WTC11 (cell line): ENCODE measurements at places on chromosomes 6 and 20. TPM values are rescaled to one million over a fixed set of nuclear protein-coding genes. Genes with fewer than 3 reads are reported as not detected.

GRCh38 chr6:79604583-79605037 lies 26.5 kb upstream of the SH3BGRL2 start:
- no peak overlapping the region for H3K4me3 ChIP-seq
- no peak for DNase-seq
- no peaks in the 10 kb centered on the region for H3K27me3 ChIP-seq
- H3K4me1 ChIP-seq = no peaks in the 10 kb centered on the region
- H3K27ac ChIP-seq = no peak overlapping the region
- H3K36me3 ChIP-seq = no peaks in the 10 kb centered on the region

CAGE1 gene
- 0.07 to 0.30 TPM (median 0.11 TPM) in 3 replicates for total RNA-seq

DNA sequence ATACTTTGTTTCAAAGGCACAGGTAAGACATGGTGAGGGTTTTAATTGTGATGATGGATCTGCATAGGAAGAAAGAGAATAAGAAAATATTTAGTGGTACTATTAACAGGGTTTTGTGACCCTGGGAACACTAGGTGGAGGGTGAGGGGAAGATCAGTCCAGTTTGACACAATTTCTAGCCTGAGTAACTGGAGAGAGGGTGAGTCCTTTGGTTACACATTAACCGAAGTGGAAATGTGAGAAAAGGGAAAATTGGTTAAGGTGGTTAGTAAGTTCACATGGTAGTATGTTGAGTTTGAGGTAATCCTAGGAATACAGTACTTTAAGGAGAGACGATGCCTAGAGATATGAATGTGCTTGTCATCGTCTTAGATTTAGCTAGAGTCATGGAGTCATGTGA lies 54.8 kb upstream of the POU3F2 start:
- H3K27me3 ChIP-seq = no peaks in the 10 kb centered on the region; the same call in 1 of the 2 replicates
- H3K36me3 ChIP-seq = no peaks in the 10 kb centered on the region
- no peak overlapping the region for H3K27ac ChIP-seq
- peaks cover 23% of the 10 kb centered on the region for H3K4me1 ChIP-seq
- no peak overlapping the region for H3K4me3 ChIP-seq

DNA sequence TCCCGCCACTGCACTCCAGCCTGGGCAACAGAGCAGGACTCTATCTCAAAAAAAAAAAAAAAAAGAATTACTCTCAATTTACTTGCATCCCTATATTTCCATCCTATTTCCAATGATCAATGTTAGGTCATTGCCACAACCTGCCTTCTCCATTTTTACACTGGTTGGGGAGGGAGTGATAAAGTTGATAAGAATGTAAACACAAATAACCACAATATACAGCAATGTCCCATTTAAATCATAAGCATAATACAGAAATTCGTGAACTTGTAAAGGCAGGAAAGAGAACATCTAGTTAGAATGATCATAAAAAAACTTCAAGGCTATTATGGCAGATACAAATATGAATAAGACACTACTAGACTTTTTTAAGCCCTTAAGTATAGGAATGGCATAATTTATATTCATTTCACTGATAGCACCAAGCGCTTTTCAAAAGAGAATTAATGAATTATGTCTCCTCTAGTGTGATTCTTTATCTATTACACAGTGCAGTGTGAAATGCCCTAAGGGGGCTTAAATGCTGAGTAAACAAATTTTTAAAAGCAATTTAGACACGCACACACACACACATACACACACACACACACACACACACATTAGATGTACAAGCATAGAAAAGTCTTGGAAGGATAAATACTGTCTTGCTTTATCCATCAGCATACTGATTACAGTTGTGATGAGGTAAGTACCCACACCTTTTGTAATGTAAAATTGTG lies 33.5 kb upstream of the RAB23 start:
- H3K36me3 ChIP-seq = no peaks in the 10 kb centered on the region
- no peak overlapping the region for H3K27ac ChIP-seq
- H3K4me1 ChIP-seq = no peaks in the 10 kb centered on the region
- no peak for DNase-seq
- H3K27me3 ChIP-seq = no peaks in the 10 kb centered on the region
- H3K4me3 ChIP-seq = no peak overlapping the region

DEFB124 gene
- not detected in 3 replicates for total RNA-seq

PRRT1 gene
- 1.4 to 2.2 TPM (median 1.6 TPM) in 3 replicates for total RNA-seq

TULP1 gene
- 2.9 to 4.3 TPM (median 3.4 TPM) in 3 replicates for total RNA-seq

SLC26A8 gene
- 0.46 to 0.80 TPM (median 0.50 TPM) in 3 replicates for total RNA-seq

GGTLC1 gene
- not detected in 3 replicates for total RNA-seq

DNA sequence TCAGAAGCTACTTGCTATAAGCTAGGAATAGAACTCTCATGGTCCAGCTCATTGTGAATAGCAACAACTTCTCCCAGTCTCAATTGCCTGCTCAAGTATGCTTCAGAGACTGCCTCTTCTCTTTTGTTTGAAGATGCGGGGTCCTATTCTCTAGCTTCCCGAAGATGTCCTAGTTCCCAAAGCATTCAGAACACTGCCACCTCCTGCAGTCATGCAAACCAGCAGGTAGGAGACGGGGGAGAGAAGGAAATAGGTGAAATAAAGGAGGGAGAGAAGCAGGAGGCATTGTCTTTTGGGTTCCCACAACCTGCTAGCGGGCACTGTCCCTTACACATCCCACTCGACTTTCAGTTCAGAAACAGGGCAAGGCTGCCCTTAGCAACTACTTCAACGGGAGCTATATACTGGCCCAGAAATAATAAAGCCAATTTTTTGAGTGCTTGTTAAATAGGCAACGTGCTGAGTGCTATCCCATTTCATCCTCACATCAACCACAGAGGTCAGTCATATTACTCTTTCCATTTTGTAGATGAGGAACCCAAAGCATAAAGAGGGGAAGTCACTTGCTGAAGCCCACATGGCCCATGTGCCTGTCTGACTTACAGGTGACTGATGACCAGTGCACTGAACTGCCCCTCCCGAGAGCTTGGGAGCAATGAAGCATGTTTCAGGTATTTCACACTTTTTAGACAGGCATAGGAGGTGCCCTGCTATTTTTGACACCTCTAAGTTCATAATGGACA lies 61.9 kb upstream of the ATXN1 start:
- H3K27me3 ChIP-seq = no peaks in the 10 kb centered on the region
- peaks cover 12% of the 10 kb centered on the region for H3K4me1 ChIP-seq
- H3K27ac ChIP-seq = no peak overlapping the region
- DNase-seq = no peak
- H3K4me3 ChIP-seq = no peak overlapping the region

SRSF12 gene
- 3.8 to 4.0 TPM (median 3.8 TPM) in 3 replicates for total RNA-seq

DNA sequence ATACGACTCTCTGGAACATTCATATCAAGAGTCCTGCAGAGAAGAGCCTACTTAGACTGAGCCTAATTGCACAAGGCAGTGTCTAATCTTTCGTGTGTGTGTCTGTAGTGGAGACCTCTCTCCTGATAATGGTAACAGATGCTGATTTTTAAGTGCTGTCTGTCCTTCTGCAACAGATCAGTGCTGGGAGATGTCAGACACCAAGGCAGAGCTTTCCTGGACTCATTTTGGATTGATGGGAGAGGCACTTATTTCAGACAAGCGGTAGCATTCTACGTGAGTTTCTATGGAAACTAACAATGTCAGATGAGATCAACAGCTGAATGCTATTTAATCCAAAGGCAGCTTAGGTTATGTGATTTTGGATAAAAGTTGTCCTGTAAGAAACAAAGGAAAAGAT lies 167.6 kb downstream of the PLCB4 start:
- peaks cover 10% of the 10 kb centered on the region for H3K4me1 ChIP-seq
- H3K4me3 ChIP-seq = no peak overlapping the region
- no peak for DNase-seq
- H3K27me3 ChIP-seq = no peaks in the 10 kb centered on the region
- H3K27ac ChIP-seq = no peak overlapping the region
- peaks cover 3% of the 10 kb centered on the region for H3K36me3 ChIP-seq

GRCh38 chr6:169316651-169317050 lies 63.0 kb upstream of the THBS2 start:
- no peak overlapping the region for H3K27ac ChIP-seq
- no peaks in the 10 kb centered on the region; the same call in 1 of the 2 replicates for H3K27me3 ChIP-seq
- no peak overlapping the region for H3K4me3 ChIP-seq
- 0 out of 2 replicates have a peak, but pooled peaks cover 2% of the 10 kb centered on the region for H3K4me1 ChIP-seq
- H3K36me3 ChIP-seq = no peaks in the 10 kb centered on the region
- DNase-seq = no peak

- H3K4me1 ChIP-seq = peaks cover 16% of the 10 kb centered on the region
- no peaks in the 10 kb centered on the region; the same call in 1 of the 2 replicates for H3K27me3 ChIP-seq
- peaks cover 11% of the 10 kb centered on the region; the same call in 1 of the 2 replicates for H3K36me3 ChIP-seq
- no peak overlapping the region; the same call in 1 of the 2 replicates for H3K27ac ChIP-seq
Observed at GRCh38 chr6:44057931-44058616, 69.2 kb downstream of the MRPL14 start.

L3MBTL3 gene
- 13.0 to 18.1 TPM (median 13.7 TPM) in 3 replicates for total RNA-seq

DNA sequence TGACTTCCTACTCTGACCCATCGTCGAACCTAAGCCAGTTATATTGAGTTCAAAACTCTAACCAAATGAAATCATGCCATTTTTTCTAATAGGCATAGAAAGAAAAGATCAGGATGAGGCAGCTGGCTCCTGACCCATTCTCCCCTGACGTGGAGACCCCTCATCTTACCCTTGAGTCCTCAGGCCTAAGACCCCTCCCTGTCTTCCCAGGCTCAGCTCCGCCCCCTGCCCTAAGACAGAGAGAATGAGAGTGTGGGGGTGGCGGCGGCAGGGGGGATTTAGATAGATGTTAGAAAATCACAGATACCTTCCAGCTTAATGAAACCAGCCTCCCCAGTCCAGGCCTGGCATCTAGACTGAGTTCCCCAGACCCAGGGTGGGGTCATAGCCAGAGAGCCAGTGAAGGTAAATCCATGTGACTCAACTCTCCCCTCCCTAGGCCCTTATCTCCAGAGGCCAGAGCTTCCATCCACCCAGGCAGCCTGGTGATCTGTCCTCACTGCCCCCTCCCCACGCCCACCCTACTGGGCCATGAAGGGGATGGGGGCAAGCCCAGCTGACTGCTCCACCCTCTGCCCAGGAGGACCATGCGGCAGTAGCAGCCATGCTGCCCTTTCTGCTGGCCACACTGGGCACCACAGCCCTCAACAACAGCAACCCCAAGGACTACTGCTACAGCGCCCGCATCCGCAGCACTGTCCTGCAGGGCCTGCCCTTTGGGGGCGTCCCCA lies 6.8 kb downstream of the TMEM63B start:
- peaks cover 51% of the 10 kb centered on the region for H3K4me1 ChIP-seq
- peaks cover 23% of the 10 kb centered on the region for H3K36me3 ChIP-seq
- no peak for DNase-seq
- H3K4me3 ChIP-seq = no peak overlapping the region
- H3K27ac ChIP-seq = peak overlapping the region; percentile 49; the same call in 1 of the 2 replicates
- H3K27me3 ChIP-seq = no peaks in the 10 kb centered on the region; the same call in 1 of the 2 replicates

- no peak overlapping the region for H3K4me3 ChIP-seq
- no peak overlapping the region for H3K27ac ChIP-seq
- no peak for DNase-seq
- peaks cover 28% of the 10 kb centered on the region for H3K36me3 ChIP-seq
- peaks cover 20% of the 10 kb centered on the region for H3K27me3 ChIP-seq
Observed at GRCh38 chr6:14110001-14110818, 7.4 kb upstream of the CD83 start.

SALL4 gene
- 156 to 204 TPM (median 203 TPM) in 3 replicates for total RNA-seq

DNA sequence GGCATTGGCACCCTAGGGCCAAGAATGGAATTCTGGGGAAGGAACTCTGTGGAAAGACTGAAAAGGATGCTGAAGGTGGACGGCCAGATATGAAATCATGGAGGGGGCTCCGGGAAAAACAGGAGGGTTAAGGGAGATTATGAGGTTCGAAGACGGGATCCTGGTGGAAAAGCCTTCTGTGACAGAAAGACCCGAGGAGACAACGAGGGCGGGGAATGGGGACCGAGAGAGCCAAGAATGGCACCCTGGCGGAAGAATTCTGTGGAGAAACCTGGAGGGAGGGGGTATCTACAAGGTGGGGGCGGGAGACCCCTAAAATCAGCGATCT lies 426 bp downstream of the TRMT6 start:
- DNase-seq = no peak
- peak overlapping the region; percentile 94 for H3K4me3 ChIP-seq
- peaks cover 14% of the 10 kb centered on the region for H3K4me1 ChIP-seq
- H3K27ac ChIP-seq = peak overlapping the region; percentile 99

DCDC2 gene
- 1.4 to 3.2 TPM (median 1.8 TPM) in 3 replicates for total RNA-seq

DNA sequence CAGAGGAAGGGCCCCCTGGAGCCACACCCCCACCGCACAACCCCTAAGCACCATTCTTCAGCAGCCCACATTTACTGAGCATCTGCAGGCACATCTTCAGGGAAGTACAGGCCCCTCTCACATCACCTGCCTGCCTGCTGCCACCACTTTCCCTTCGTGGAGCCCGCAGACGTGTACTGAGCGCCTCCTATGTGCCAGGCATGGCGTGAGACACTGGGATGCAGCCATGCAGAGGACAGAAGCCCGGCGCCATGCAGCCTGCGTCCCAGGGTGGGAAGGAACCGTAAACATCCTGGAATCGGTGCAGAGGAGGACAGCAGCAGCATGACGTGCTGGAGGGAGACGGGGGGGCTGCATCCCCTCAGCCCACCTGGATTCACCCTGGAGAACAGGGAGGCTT lies 78.1 kb downstream of the GRM4 start:
- H3K27ac ChIP-seq = no peak overlapping the region
- peaks cover 2% of the 10 kb centered on the region; the same call in 1 of the 2 replicates for H3K4me1 ChIP-seq
- DNase-seq = no peak
- no peak overlapping the region for H3K4me3 ChIP-seq

DNA sequence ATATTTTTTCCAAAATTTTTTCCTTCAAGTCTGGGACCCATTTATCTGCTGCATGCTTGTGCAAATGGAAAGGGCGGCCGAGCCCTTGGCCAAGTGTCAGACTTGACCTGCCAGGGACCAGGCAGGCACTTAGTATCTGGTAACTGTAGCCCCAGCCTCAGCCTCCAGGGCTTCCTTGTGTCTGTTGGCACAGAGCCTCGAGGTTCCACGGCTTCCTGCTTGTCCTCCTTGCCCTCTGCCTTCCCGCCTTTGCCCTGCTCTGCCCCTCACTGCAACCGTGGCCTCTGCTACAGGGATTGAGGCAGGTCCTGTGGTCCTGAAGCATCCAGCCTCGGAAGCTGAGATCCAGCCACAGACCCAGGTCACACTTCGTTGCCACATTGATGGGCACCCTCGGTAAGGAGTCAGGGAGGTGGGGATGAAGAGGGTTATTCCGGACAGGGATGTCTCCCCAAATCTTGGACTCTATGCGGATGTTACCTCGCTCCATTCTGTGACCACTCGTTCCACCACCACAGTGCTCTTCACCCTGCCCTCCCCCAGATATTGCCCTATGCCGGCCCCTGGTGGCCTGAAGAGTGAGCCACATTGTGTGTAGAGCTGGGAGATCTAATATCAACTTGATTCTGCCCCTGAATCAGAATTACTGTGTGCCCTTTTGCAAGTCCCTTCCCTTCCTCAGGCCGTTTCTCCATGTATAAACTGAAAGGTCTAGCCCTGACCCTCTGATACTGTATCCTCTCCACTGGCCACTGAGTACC lies 41.5 kb upstream of the SRF start:
- peak; percentile 58 for DNase-seq
- H3K4me1 ChIP-seq = peaks cover 23% of the 10 kb centered on the region
- peaks cover 28% of the 10 kb centered on the region for H3K36me3 ChIP-seq

GRCh38 chr6:55016261-55016660 lies 158.1 kb upstream of the HCRTR2 start:
- peaks cover 4% of the 10 kb centered on the region; the same call in 1 of the 2 replicates for H3K4me1 ChIP-seq
- no peak overlapping the region for H3K27ac ChIP-seq
- DNase-seq = no peak
- no peaks in the 10 kb centered on the region for H3K36me3 ChIP-seq

TPD52L2 gene
- 80.8 to 87.2 TPM (median 85.6 TPM) in 3 replicates for total RNA-seq

CALHM5 gene
- 0.07 to 0.11 TPM (median 0.09 TPM) in 3 replicates for total RNA-seq

HAO1 gene
- total RNA-seq = 0.09 TPM in 1 of 3 replicates, not detected in the others
